HepG2 (cell line): ENCODE measurements at places on chromosomes 5 and 9. TPM values are rescaled to one million over a fixed set of nuclear protein-coding genes. Genes with fewer than 3 reads are reported as not detected.

SNAPC4 gene
- total RNA-seq = 4.3 and 6.0 TPM in 2 replicates

DNA sequence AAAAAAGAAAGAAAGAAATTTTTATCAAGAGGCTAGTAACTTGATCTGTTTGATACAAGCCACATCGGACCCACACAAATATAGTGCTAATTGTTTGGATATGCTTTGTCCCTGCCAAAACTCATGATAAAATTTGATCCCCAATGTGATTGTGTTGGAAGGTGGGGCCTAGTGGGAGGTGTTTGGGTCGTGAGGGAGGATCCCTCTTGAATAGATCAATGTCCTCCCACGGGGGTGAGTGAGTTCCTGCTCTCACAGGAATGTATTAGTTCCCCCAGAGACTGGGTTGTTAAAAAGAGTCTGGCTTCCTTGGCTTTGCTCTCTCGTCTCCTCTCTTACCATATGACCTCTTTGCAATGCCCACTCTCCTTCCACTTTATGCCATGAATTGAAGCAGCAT lies 80.6 kb upstream of the CPLX2 start:
- H3K27me3 ChIP-seq = peaks cover 1% of the 10 kb centered on the region; the same call in 1 of the 3 replicates
- no peaks in the 10 kb centered on the region for H3K4me1 ChIP-seq
- no peaks in the 10 kb centered on the region for H3K36me3 ChIP-seq
- DNase-seq = no peak

GRCh38 chr9:117008876-117009275 lies 321.8 kb downstream of the TRIM32 start:
- H3K27ac ChIP-seq = no peak overlapping the region
- no peaks in the 10 kb centered on the region for H3K27me3 ChIP-seq
- H3K4me3 ChIP-seq = no peak overlapping the region
- no peaks in the 10 kb centered on the region for H3K36me3 ChIP-seq
- no peaks in the 10 kb centered on the region for H3K4me1 ChIP-seq
- no peak for DNase-seq

GRCh38 chr9:14170392-14170931 lies 143.5 kb downstream of the NFIB start:
- H3K36me3 ChIP-seq = no peaks in the 10 kb centered on the region
- no peak overlapping the region for H3K4me3 ChIP-seq
- no peak overlapping the region for H3K27ac ChIP-seq
- no peaks in the 10 kb centered on the region for H3K4me1 ChIP-seq
- no peaks in the 10 kb centered on the region for H3K27me3 ChIP-seq

DNA sequence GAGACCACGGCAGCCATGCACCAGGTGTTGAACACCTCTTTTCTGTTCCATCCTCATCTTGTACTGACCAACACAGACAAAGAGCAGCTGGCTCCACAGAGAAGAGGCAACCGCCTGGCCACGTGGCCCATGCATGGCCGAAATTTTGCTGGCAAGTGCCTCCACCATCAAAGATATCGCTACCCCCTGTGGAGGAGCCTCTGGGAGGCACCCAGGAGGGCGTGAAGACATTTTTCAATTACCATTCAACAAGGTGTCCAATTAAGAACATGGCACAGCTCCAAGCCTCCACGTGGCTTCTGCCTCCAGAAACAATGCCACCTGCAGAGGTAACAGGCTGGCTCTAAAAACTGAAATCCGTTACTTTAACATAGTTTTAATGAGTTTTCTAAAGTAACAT lies 54.4 kb upstream of the CKS2 start:
- DNase-seq = no peak
- H3K4me1 ChIP-seq = no peaks in the 10 kb centered on the region

- peaks cover 10% of the 10 kb centered on the region for H3K4me1 ChIP-seq
- peaks cover 7% of the 10 kb centered on the region; the same call in 1 of the 3 replicates for H3K36me3 ChIP-seq
- no peak for DNase-seq
Observed at GRCh38 chr5:123545506-123545905, 33.5 kb downstream of the CSNK1G3 start.
